Breast epithelium (tissue), 4 donors: ENCODE measurements at places on chromosomes 4 and X. TPM values are rescaled to one million over a fixed set of nuclear protein-coding genes. Genes with fewer than 3 reads are reported as not detected.

Gene SLC10A7
- total RNA-seq, result 17.0 TPM

Gene NFKB1
- 30.2 TPM for total RNA-seq

Gene IQSEC2
- 16.7 TPM for total RNA-seq

Gene TRMT2B
- total RNA-seq, result 23.6 TPM

Gene GPR50
- not detected for total RNA-seq

Gene CLDN34
- total RNA-seq, result not detected

Gene AWAT2
- not detected for total RNA-seq

Gene RHOH
- 16.4 TPM for total RNA-seq

Gene TASL
- 0.66 TPM for total RNA-seq

Gene PRDM8
- 5.9 TPM for total RNA-seq

Gene F8A2
- not detected for total RNA-seq

Gene ERVMER34-1
- 1.6 TPM for total RNA-seq

Gene GAGE2A
- total RNA-seq, result not detected

Gene S100P
- 0.98 TPM for total RNA-seq

Gene MAEA
- 76.7 TPM for total RNA-seq

Gene RAI2
- 18.0 TPM for total RNA-seq

Gene TMEM35A
- 0.33 TPM for total RNA-seq

Gene MAPK10
- total RNA-seq, result 24.6 TPM
